ENCODE measurements at places on chromosomes 13 and 19.

DNA sequence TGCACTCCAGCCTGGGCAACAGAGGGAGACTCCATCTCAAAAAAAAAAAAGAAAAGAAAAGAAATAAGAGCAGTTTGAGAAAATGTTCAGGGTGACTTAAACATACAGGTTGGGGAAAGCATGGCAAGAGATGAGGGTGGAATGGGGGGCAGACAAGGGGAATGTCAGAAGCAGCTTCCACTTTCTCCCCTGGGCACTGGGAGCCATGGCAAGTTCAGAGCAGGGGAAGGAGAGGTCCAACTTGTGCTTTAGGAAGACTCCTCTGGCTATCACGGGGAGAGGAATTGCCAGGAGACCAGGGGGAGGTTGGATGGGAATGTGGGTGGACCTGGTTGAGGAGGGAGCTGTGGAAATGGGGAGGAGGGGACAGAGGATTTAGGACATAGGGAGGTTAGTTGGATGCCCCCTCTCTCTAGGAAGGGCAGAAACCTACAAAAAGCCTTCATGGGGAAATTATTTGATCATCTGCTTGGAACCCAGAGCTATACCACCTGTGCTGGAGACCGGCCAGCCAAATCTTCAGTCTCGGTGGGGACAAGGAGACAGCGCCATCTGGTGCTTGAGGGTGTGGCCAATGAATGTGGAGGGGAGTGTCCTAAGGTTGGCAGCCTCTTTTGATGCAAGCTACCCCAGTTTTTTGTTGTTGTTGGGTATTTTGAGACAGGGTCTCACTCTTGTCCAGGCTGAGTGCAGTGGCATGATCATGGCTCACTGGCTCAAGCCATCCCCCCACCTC is 7.3 kb upstream of the STRN4 start:
- DNase-seq: peak; percentile 70

- no peak for DNase-seq
Measured at GRCh38 chr13:62598708-62599107, 1183.1 kb upstream of the PCDH20 start.

GRCh38 chr19:32129141-32129540 is 216.3 kb upstream of the ZNF507 start:
- no peak for DNase-seq

GRCh38 chr19:30011051-30011578 is 69.1 kb downstream of the URI1 start:
- DNase-seq: no peak

DNA sequence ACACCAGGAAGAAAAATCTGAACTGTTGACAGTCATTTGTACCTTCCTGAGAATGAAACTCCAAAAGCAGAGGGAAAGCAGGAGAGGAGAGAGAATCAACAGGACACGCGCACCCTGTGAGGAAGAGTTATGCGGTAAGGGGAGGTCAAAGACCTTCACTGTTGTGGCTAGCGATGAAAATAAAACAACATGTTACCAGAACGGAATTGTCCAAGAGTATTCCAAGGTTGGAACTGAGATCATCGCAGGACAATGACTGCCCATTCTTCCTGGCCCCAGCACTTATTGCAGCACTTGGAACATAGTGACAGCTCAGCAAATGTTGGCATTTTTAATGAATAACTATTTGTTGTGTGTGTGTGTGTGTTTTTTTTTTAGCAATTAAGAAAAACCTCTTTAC is 176.0 kb upstream of the TSC22D1 start:
- no peak for DNase-seq

DNA sequence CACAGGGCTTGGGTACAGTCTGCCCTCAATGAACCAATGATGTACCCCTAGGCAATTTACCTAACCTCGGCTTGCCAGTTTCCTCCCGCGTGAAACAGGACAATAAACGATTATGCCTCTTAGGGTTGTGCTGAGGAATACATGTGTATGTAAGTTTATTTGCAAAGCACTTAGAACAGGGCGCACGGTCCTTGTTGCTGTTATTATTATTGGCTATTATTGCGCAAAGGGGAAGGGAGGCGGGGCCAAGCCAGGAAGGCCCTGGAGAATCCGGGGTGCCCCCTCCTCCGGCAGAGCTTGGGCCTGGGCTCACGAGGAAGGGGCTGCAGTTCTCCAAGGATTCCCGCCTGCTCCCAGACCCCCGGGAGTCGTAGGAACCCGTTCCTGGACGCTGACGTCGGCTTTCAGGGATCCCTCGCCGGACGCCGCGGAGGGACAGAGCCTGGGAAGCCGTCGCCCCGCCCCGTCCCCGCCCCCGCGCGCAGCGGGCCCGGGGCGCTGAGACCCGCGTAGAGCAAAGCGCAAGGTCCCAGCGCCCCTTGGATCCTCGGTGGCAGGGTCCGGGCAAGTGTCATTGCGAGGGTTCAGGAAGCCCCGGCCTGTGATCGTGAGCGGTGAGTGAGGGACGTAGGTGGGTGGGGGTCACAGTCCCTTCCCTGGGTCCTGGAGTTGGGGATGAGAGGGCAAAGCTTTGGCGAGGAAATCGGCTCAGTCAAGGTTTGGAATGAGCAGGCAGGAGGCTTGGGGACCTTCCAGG is at the start of gene TMEM91:
Gene TMEM91, plus strand, starts transcription at position 293 of the 757 bp plus-strand sequence. CDS start 1,777 bp downstream, outside the sequence.
- no peak for DNase-seq

GRCh38 chr13:57063007-57063406 is 77.7 kb upstream of the PRR20A start:
- no peak for DNase-seq

DNA sequence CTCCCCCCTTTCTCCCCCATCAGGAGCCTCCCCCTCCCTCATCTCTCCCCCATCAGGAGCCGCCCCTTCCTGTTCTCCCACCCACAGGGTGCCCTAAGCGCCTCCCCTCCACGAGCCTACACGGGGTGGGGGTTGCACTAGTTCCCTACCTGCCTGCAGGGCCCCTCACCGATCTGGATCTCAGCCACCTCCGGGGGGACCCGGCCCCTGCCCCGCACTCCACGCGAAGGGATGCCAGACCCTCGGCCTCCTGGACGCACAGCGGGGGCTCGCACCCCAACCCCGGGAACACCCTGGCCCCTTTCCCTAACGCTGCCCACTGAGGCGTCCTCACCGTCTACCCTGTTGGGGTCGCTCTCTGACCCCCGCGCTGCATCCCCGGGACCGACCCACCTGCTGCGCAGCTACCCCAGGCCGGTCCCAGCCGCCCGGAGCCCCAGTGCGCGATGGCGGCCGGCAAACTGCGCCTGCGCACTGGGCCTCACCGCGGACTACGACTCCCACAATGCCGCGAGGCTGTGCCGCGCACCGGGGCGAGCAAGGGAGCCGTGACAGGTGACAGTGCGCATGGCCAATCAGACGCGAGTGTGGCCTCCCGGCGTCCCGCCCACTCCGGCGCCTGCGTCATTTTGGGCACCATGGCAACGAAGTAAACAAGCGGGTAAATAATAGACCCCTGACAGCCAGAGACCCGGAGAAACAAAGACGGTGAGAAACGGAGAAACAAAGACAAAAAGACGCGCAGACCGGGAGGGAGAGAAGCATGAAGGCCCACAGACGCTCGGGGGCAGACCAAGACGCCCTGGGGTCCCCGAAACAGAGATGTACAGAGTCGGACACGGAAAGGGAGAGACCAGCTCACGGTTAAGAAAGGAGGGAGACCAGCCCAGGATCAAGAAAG is at the start of gene ZSCAN18:
Gene ZSCAN18, minus strand, starts transcription at position 451 of the 901 bp plus-strand sequence. CDS start 7,964 bp downstream, outside the sequence.
- DNase-seq: peak; percentile 99

DNA sequence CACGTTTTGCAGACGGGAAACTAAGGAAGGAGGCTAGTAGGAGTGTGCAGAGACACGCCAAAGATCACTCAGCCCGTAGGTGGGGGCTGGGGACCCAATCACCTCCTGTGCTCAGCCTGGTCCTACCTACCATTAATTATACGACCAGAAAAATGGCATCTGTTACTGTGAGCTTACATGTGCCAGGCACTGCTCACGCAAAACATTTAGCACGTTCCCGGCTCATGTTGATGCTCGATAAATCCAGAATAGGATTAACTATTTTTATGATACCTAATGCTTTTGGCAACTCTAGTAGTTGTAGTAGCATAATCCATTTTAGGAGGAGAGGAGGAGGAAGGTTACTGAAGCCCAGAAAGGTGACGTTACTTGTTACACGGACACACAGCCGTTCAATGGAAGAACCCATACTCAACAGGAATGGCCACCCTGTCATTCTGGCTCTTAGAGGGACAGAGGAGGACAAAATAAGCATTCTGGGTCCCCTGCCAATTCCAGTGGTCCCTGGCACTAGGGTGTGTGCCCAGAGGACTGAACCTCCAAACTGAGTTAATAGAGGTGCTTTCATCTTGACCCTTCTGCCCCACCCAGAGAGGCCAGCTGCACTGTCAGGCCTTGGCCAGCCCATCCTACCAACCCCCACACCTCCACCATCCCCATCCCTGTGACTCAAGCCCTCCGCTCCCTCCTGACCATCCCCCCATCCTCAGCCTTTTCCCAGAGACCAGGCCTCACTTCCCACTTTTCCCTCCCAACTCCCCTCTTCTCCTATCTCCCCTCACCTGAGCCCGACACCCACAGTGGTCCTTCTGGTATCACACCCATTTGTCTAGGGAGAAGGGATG is 5.0 kb upstream of the EML2 start:
- no peak for DNase-seq

DNA sequence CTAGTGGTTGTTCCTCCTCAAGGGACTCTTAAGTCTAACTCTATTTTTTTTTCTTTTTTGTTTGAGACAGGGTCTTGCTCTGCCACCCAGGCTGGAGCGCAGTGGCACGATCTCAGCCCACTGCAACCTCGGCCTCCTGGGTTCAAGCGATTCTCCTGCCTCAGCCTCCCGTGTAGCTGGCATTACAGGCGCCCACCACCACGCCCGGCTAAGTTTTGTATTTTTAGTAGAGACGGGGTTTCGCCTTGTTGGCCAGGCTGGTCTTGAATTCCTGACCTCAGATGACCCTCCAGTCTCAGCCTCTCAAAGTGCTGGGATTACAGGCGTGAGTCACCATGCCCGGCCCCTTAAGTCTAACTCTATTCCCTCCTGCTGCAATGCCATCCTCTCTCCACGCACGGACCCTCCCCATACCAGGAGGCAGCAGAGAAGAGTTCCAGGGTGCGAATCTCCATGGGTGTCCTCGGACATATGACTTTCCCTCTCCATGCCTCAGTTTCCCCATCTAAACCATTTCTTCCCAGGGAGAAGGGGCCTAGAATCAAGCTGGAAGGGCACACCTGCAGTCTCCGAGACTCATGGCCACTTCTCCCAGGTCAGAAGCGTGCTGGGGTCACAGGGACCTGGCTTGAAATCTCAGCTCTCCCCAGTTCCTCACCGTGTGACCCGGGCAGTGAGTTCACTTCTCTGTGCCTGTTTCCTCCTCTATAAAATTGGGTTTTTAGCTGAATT is 6.0 kb upstream of the BCL3 start:
- no peak for DNase-seq

- no peak for DNase-seq
Measured at GRCh38 chr13:73572824-73573223, 514.0 kb downstream of the KLF5 start.

GRCh38 chr19:31402529-31403316 is 53.5 kb upstream of the TSHZ3 start:
- no peak for DNase-seq

DNA sequence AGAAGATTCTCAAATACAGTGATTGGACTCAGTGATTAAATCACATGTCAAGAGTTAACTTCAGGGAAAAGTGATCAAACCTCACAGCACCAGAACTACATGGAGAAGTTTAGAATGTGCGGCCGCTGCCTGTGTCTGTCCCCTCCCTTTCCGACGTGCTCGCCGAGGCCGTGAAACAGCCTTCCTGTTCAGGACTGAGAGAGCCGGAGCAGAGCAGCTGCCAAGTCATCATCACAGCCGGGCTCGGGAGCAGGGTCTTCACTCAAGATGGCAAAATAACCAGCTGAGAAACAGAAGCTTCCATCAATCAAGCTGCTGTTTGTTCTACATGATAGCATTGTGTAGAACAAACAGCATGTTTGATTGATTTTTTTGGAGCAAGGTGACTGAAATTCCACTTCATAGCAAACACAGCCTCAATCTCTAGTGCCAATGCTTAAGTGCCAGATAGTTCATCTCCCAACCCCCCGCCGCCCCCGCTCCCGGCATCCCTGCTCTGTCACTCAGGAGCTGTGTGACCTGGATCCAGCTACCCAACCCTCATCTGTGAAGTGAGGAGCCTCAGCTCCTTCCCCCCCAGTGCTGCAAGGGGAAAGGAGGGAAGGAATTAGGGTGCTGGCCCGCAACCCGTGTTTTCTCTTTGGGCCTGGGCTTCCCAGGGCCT is 70.6 kb downstream of the HSPH1 start:
- DNase-seq: no peak

DNA sequence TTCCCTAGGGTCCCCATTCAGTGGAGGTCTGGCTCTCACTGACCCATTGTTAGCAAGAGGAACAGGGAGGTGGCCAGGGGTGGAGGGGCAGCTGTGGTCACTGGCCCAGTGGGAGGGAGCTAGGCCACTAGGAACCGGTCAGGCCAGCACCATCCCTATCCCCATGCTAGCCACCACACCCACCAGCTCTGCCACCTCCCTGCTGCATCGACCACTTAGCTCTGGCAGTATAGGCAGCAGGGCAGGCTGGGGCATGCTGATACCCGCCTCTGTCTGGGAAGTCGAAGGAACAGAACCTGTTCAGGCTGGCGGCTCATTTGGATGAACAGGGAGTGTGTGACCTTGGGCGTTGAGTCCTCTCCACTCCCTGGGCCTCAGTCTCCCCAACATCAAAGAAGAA is 4.7 kb downstream of the PPP1R13L start:
- no peak for DNase-seq

DNA sequence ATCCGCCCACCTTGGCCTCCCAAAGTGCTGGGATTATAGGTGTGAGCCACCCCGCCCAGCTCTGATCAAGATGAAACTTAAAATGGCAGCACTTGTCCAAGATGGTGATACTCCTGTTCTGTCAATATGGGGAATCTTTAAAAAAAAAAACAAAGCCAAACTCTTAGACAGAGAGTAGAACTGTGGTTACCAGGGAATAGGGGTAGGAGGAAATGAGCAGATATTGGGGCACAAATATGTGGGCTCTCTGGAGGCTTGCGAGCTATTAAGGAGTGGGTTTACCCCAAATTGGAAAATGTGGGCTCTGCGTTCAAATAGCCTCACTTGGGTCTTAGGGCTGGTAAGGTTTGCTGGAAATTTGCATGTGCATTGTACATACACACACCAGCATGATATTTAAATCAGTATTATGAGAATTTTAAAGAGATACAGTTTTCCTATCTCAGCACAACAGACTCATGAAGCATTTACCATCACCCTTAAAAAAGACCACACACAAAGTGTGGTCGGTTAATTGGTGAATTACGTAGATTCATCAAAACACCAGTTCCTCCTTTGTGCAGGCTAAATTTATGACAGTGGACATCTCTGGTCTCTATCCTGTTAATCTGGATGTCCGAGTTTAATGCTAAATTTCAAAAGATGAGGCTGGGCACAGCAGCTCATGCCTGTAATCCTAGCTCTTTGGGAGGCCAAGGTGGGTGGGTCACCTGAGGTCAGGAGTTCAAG is 11.3 kb downstream of the CD70 start:
- no peak for DNase-seq

Data from memory B cell (primary cell).